Stromal cell of bone marrow (primary cell): ENCODE measurements at places on chromosomes 5 and 9.
A peak's percentile ranks its signal among the peaks of the same experiment; 100 is the strongest.

- DNase-seq = no peak
Measured at GRCh38 chr9:98176391-98177259, 15.8 kb downstream of the CORO2A start.

DNA sequence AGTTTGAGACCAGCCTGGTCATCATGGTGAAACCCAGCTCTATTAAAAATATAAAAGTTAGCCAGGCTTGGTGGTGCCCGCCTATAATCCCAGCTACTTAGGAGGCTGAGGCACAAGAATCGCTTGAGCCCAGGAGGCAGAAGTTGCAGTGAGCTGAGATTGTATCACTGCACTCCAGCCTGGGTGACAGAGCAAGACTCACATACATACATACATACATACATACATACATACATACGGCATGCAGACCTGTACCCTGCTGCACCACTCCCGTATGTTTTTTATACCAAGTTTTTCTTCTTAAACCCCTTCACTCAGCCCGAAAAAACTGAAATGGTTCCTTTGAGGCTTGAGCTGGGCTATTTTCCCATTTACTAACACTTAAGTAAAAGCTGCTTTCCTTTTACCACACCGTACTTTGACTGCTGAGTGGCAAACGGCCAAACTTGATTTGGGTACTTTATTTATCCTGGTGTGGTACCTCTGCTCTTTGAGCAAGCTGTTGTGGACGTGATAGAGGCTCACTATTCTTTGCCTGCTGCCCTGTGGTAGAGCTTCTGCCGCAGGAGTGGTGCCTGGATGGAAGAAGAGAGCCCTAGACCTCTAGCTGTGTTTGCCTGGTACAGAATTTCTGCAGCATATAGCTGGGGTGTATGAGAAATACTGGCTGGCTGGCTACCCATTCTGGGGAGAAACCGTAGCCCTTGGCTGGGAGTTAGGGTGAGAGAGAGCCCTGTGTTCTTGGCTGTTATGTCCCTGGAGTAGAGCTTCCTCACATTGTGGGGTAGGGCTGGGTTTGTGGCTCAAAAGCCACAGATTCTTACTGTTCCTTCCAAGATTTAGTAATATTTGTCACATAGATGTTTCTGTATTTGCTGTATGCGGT lies 19.4 kb downstream of the IPO11 start:
- no peak for DNase-seq

DNA sequence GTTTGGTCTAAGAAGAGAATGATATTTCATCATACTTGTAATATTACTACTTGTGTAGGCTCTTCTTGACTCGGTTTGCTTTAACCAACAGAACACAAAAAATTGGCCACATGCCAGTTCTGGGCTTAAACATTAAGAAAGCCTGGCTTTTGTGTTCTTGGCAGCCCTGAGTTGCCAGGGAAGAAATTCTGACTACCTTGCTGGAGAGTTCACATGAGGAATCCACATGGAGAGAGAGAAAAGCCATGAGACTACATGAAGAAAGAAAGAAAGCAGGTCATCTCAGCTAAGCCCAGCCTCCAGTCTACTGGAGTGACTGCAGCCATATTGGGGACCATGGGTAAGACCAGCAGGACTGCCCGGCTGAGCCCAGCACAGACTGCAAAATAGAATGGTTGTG lies 524.8 kb downstream of the RAB3C start:
- DNase-seq = no peak

- DNase-seq = no peak
Measured at GRCh38 chr9:108663422-108663821, 192.4 kb downstream of the ACTL7B start.

GRCh38 chr5:55773057-55773456 lies 35.2 kb downstream of the DDX4 start:
- DNase-seq = no peak

- no peak for DNase-seq
Measured at GRCh38 chr9:111876179-111876578, 20.4 kb upstream of the UGCG start.

DNA sequence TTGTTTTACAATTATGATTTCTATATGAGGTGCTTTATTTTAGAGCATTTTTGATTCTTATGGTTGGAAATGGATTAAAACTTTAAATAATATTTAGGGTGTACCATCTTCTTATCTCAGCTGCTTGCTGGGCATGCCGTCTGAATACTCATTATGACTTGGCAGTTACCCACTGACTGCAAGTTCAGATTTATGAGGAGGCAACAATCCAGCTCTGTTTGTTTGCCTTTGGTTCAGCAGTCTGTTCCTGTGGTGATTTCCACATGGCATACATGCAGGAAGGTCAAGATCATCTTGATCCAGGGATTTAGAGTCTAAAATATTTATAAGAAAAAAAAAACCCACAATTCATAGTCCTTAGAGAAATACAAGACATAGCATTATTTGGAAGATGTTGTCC lies 1254.5 kb upstream of the NUDT12 start:
- DNase-seq = no peak

DNA sequence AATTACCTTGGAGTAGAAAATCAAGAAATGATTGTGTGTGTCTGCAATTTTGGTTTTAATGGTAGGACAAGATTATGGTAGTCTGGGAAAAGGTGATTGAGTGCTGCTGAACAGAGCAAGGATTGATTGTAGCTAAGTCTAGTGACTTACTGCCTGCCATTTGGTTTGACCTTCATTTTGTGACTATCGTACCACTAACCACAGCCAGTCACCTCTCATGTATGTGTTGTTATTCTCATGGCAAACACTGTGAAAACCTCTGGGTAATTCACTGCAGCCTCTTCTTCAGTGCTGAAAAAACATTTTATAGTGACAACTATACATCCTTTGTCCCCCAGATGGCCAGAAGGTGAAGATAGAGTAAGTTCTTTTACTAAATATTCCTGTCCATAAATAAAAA lies 37.5 kb downstream of the CTNNA1 start:
- DNase-seq = no peak

DNA sequence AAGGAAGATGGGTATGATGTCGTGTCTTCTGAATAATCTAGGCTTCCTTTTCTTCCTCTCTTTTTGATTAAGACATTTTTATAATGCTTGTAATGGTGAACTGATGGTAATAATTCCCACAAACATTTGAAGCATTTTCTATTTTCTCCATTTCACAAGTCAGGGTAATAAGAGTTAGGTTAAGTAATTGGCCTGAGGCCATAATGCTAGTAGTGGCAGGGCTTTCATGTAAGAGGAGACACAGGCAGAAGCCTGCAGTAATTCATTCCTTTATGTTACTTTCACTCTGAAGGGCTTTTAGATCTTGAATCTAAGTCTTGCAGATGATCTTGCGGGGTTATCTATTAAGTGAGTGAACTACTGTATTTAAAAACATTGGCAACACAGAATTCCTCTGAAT lies 374.9 kb downstream of the MAT2B start:
- DNase-seq = no peak

- no peak for DNase-seq
Measured at GRCh38 chr9:120914396-120914795, 12.2 kb downstream of the TRAF1 start.

GRCh38 chr5:75412111-75412990 lies 75.3 kb downstream of the HMGCR start:
- DNase-seq = peak; percentile 3

DNA sequence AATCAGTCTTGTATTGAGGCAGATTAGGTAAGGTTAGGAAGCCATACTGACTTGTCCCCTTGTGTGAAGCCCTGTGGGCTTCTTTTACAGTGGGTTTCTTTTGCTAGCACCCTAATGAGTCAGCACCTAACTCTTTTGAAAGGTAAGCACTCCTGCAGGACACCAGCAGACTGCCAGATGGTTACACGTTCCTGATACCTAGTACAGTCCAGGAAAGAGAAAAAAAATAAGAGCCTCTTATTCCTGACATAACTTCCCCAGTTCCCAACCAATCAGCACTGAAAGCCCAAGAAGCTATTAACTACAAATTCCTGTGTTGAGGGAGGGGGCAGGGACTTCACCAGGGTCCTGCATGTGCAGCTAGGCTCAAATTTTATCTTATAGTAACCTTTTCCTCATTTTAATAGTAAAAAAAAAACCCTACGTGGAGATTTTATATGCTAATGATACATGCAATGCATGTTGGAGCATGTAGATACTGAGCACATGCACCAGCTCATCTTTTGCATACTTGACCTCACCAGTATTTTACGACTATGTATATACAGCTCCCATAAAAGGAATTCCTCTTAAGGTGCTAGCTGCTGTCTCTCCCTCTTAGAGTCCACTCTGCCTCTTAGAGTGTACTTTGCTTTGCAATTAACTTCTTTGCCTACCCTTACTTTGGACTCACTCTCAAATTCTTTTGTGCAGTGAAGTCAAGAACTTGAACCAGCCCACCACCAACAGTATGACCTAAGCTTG lies 84.7 kb upstream of the RORB start:
- no peak for DNase-seq

- DNase-seq = no peak
Measured at GRCh38 chr5:20470997-20471396, 483.0 kb upstream of the CDH18 start.

DNA sequence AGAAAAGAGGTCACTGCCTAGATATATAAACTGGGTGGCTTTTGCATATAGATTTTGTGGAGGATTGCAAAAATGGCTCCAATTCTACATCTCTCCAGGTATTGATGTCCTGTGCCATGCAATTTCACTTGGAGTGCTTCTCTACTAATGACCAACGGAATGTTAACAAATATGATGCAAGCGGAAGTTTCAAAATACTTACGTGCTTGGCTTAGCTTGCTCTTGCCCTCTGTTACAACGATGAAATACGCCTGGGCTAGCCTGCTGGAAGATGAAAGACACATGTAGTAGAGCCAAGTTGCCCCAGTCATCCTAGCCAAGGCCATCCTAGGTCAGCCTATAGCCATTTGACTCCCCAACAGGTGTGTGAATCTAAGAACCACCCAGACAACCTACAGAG lies 3.6 kb upstream of the POC5 start:
- no peak for DNase-seq

GRCh38 chr9:109214414-109214813 lies 47.4 kb upstream of the FRRS1L start:
- no peak for DNase-seq

GRCh38 chr9:105146677-105147076 lies 97.8 kb upstream of the SLC44A1 start:
- no peak for DNase-seq
